CD4-positive, alpha-beta T cell treated with Interleukin-6 for 4 hours (primary cell): ENCODE measurements at places on chromosomes 5 and 9.

DNA sequence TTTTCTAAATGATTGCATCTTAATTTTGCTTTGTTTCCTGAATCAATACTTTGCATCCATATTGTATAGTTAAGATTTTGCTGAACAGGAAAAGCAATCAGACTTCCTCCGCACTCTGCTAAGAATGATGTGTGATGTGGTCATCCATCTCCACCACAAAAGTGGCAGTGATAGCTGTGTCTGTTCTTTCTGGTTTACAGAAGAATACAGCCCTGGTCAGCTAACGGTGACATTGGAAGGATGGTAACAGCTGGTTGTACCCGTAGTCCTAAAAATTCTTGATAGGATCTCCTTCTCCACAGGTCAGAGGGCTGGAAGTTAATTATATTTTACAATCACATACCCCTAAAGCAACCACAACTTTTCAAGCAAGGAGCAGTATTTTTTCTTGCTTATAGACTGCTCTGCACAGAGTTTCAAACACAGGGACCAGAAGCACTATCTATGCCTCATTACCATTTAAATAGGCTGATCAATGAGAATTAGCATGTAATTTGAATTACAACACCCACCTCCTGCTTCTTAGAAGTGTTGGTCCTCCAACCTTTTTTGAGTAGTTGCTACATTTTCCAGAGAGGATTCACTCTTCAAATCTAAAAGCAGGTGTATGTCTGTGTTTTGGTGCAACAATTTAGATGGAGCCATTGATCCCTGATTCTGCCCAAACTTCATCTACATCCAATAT, 1191.9 kb upstream of the NUDT12 start:
- DNase-seq = no peak

GRCh38 chr9:124164811-124165210, 92.9 kb upstream of the NEK6 start:
- no peak for DNase-seq

GRCh38 chr9:96320749-96321280, 18.8 kb upstream of the HSD17B3 start:
- DNase-seq = no peak

DNA sequence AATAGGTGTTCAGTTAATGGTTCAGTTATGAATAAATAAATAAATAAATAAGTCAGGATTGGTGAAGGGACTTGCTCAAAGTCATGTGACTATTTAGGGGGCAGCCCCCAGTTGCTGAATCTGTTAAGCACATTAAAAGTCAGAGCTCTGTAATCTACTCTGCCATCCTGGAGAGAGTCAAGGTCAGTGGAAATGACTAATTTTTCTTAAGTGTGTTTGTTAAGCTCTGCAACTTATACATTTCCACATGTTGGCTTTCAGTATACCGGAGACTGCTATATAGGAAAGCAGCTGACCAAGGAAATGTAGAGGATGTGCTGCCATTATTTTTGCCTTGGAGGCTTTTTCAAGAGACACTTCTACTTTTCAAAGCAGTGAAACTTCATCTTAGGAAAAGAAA, 57.9 kb downstream of the KIAA1958 start:
- no peak for DNase-seq

DNA sequence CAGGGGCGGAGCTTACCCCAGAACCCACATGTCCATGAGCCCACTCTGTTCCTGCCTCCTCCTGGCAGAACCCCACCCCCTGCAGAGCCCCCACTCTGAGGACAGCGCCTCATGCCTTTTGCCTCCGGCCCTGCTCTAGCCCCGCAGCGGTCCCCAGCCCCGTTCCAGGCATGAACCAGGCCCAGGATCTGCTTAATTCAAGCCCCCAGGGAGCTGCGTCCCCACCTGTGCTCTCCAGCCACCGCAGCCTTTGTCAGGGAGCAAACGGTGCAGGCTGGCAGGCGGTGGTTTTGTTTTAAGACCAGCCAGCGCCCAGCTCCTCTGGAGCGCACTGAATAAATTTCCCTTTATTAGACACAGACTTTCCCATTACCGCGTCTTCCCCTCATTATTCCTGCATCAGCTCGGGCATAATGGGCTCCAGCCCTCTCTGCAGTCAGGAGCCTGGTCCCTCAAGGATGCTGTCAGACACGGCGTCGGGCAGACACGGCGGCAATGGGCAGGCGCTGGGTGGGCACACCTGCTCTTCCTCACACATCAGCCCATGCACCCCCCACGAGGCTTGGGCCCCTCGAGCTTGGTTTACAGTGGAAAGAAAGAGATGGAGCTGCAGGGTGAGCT, 137.6 kb downstream of the OLFM1 start:
- no peak for DNase-seq

GRCh38 chr5:44774279-44774880, 34.4 kb upstream of the MRPS30 start:
- DNase-seq = no peak

DNA sequence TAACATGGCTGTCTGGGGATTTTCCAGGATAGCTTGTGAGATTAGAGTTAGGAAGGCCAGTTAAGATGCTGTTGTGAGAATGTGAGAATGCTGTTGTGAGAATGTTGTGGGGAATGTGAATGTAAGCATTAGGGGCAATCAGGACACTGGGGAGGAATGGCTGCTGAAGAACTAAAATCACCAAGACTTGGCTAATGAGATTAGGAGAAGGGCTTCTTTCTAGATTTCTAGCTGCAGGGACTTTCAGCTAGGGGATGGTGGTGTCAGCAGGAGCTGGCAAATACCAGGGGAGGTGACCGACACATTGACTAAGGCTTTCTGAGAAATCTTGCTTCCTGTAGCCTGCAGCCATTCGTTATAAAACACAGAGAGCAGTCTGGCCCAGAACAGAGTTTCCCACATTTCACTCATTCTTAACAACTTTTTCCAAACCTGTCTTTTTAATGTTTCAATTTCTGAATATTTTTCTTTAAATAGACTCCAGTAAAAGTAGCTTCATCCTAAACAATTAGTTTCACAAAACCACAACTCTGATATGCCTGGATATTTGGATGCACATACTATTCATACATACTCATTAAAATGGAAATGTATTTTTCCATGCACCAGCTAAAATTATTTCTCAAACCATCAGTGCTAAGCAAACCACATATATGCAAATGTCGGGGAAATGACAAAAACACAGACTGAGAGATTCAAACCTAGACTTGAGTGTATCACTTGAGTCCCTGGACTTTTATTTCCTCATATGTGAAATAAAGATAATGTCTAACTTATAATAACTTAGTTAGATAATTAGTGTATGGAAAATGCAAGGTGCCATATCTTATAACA, 89.3 kb upstream of the TNC start:
- DNase-seq = no peak

DNA sequence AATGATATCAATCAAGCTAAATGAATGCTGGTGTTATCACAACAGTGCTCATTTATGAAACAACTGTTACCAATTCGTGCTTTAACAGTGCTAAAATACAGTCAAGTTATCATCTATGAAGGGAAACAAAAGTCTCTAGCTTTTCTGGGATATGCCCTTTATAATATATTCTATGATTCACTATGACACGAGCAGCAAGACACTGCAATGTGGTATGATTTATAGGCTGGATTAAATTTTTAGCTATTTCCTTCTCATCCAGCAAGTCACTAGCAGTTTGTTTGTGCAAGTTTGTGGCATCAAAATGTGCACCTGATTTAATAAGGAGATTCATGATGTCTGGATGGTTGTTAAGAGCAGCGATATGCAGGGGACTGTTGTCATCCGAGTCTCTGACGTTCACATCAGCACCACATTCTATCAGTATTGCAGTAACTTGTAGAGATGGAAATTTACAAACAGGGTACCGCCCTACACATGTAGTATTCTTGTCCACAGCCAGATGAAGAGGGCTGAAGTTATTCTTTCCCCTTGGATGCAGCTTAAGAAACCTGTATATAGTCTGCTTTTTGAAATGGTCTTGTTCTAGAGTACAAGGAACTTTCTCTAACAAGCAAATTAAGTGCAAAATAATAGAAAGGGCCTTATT, 20.3 kb downstream of the FEM1C start:
- DNase-seq = no peak
